CD4-positive, alpha-beta T cell treated with Interleukin-4 for 1 hour (primary cell): ENCODE measurements at places on chromosomes 7 and 10.

GRCh38 chr10:13891128-13892000 lies 304.6 kb downstream of the PRPF18 start:
- DNase-seq = no peak

DNA sequence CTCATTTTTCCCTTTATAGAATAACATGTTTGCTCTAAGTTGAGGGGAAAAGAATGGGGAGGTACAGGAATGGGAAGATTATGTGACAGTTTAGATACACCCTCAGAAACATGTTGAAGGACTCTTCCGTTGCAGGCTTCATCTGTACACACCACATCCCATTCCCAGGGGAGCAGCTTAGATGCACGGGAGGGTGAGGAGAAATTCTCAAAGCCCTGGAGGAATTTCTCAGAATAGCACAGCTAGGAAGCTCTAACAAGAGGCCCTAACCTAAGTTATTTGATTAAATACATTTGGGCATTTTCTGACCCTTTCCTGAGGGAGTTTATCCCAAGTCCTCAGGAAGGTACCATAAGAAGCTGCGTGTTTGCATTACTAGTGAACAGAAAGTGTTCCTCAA lies 660.2 kb upstream of the IGFBP3 start:
- no peak for DNase-seq

DNA sequence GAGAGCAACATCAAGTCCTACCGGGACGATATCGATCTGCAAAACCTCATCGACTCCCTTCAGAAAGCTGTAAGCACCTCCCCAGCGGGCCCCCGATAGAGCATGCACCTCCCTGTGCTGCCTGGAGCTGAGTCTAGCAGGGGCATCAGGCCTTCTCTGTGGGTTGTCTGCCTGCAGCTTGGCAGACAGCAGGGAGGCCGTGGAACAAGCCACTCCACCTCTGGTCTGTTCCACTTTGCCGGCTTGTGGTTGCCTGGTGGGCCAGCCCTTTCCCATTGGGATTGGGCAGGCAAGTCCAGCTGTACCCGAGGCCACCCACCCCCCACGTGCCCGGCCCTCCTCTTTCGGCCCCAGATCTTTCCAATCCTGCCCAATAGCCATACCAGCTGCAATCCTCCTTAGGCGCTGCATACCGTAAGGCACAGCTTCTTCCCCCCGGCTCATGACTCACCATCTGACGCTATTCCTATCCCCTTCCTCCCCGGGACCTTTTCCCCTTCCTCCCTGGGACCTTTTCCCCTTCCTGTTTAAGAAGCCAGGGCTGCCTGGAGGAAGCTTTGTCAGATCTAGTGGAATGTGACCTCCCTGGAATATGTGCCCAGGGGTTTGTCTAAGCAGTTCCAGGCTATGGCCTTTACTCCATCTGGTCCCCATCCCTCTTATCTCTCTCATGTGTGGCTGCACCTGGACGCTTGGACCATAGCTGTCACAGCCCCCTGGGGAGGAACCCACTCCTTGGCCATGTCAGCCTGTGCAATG lies 28.1 kb upstream of the SH2D4B start:
- no peak for DNase-seq

- no peak for DNase-seq
Measured at GRCh38 chr10:68516766-68517165, 10.6 kb downstream of the SLC25A16 start.

- DNase-seq = peak; percentile 39
Measured at GRCh38 chr7:30800785-30801252, 29.6 kb downstream of the MINDY4 start.

DNA sequence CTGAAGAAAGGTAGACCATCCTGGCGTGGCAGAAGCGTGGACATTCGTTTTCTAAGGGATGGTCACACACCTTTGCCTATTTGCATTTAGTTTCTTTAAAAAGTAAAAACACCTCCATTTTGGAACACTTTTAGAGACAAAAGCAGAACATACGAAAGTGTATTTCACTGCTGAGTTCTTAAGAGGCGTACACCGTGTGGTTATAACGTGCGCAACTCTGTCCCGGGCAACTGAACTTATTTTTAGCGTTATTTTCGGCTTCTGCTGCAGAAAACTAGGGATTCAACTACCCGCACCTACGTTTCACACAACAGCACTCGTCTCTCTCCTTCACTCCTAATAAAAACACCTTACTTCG lies 557 bp upstream of the LSM8 start:
- DNase-seq = no peak

DNA sequence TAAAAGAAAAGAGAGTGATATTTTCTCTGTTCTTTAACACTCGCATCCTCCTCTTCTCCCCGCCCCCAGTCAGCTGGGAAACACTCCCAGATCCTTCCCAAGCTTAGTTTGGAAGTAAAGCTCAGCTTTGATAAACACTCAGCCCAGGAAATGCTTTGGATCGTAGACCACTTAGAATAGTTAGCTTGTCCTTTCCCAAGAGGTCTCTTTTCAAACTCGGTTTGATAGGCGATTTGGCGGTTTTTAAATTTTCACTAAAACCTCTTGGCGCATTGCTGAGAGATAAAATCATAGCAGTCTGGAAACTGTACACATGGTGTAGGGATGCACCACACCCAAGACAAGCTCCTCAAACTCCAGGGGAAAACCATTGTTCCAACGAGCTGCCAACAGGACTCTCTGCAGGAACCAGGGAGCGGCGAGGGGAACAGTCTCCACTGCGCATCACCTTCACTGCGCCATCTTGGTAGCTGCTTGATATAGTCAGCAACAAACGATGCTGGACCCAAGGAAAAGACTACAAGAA lies 22.3 kb downstream of the SMURF1 start:
- DNase-seq = no peak

- no peak for DNase-seq
Measured at GRCh38 chr10:48277093-48277492, 2.6 kb upstream of the FRMPD2 start.

DNA sequence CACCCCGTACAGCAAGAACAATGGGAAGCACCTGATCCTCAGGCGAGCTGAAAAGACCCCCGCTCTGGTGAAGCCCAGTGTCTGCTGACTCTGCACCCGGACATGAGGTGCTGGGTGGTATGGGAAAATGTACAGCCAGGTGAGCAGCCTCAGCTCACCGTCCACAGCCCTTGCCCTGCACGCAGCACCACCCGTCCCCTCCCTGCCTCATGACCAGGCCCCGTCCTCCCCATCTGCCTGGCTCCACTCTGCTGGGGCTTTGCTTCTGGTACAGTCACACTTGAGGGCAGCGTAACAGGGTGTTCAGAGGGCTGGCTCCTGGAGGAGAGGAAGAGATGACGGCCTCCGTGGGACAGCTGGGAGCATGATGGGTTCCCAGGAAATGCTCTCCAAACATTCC lies 49.1 kb downstream of the NCAPG2 start:
- no peak for DNase-seq

DNA sequence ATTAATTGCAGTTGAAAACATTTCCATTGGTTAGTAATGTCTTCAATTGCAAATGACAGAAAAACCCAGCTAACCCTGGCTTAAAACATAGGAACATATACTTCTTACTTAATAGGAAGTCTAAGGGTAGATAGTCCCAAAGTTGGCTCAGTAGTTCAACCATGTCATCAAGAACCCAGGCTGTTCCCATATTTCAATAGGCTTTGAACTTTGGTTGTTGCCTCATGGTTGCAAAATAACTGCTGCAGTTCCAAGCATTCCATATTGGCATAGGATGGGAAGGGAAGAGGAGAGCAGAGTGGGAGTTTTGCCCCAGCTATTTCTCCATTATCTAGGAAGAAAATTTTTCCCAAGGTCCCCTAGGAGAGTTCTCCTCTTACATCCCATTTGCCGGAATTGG lies 81.4 kb upstream of the EEPD1 start:
- DNase-seq = no peak

DNA sequence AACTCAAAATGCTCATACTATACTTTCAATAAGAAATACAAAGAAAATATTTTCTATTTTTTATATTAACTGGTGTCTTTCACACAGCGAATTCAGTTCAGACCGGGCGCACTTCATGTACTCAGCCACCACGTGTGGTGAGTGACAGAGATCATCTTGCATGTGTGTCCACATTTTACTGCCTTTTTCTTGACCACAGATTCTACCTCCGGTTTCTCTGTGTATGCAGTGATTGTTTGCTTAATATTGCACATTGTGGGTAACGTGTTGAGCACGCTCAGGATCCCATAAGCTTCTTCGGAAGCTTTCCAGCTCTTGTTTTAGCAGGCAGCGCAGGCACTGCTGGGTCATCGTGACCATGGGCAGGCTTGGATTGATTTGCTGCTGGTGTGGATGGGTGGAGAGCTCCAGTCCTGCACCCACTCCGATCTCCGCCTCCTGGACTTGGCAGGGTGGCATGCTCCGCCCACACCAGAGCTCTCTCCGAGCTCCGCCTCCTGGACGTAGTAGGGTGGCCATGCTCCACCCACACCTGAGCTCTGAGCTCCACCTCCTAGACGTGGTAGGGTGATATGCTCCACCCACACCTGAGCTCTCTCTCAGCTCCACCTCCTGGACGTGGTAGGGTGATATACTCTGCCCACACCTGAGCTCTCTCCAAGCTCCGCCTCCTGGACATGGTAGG lies 253.3 kb downstream of the DIP2C start:
- no peak for DNase-seq

DNA sequence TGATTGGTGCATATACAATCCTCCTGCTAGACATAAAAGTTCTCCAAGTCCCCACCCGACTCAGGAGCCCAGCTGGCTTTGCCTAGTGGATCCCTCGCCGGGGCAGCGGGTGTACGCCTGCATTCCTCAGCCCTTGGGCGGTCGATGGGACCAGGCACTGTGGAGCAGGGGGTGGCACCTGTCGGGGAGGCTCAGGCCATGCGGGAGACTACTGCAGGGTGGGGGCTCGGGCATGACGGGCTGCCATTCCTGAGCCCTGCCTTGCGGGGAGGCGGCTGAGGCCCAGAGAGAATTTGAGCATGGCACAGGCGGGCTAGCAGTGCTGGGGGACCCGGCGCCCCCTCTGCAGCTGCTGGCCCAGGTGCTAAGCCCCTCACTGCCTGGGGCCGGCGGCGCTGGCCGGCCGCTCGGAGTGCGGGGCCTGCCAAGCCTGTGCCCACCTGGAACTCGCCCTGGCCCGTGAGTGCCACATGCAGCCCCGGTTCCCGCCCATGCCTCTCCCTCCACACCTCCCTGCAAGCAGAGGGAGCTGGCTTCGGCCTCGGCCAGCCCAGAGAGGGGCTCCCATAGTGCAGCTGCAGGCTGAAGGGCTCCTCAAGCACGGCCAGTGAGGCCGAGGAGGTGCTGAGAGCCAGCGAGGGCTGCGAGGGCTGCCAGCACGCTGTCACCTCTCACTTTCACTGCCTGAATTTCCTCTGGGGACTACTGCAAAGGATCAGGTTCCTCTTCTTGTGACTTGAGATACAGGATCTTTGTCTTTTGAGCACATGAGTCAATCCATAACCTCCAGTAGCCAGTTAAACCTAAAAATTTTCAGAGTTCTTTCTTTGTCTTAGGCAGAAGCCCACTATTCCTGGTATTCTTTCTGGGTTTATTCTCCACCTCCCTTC lies 25.1 kb upstream of the ELOVL3 start:
- DNase-seq = no peak

DNA sequence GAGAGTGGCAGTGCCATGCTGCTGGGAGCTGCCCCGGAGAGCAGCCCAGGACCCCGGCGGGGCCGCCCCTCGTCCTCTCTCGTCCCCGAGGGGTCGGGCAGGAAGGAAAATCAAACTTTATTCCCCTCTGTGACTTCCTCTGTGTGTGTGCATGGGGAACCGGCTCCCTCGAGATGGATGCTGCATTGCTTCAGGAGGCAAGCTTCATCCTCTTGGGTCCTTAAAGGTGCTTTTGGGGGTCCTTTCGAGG lies 726 bp downstream of the MCU start:
- DNase-seq = no peak

DNA sequence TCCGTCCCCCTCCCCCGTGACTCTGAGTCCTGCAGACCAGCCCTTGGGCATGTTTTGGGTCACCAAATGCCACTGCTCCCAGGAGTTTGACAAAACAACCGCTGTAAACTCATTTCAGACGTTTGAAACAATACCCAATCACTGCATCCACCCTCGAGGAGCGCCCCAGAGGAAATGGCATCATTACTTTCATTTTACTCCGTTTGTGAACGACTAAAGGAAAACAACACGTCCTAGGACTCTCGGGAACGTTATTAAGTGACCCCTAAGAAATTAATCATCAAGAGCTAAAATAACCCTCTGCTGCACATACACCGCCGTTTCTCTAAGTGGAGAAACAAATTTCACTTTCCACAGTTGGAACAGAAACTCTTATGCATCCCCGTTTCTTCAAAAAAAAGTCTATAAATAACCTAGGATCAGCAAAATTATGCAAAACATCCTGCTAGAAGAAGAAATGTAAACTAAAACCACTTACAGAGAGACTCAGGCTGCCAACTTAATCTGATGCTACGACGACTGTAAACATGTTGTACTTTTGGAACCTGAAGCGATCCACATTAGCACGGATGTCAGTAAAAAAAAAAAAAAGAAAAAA lies 109.9 kb upstream of the EFCAB10 start:
- peak; percentile 70 for DNase-seq

DNA sequence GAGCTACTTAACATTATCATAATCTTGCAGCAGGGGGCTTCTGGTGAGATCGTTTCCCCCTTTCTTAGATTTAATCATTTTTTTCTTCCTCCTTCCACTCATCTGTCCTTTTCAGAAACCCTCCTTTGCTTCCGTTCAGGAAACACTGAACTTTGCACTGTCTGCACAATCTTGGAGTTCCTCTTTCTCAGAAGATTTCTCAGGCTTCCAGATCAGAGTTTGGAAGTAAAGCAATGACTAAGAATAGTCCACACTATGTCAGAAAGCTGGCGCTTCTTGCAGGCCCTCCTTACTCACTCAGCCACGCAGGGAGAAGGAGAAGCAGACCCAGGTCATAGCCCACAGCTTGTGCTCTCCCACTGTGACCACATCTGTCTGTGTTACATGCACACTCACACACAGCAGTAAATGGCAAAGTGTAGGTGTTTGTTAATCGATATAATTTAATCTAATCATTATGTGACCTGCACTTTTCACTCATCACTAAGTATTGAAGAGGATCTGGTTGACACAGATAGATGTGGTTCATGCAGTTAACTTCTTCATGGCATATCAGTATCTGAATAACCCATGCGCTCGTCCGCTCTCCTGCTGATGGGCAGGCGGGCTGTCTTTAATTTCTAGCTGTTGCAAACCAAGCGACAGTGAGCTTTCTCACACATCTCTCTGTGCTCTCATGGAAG lies 30.2 kb downstream of the ALOX5 start:
- no peak for DNase-seq

DNA sequence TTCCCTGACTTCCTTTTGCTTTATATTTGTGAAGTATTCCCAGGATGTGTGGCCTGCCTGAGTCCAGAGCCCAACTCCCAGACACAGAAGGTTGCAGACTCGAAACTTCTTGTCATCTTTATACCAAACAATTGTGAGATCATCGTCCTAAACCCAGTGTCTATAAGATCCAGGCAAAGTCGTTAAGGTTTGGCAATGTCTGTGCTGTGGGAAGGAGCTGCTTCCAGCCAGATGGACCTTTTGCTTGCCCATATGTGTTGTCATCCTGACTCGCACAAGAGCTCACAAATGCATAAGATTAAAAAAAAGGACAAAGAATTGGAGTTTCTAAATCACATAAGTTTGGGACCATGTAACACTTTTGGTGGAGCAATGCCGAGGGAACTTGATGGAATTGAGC lies 37.0 kb downstream of the WNT2 start:
- no peak for DNase-seq

- DNase-seq = no peak
Measured at GRCh38 chr10:122220736-122221135, 50.4 kb upstream of the BTBD16 start.
